ENCODE measurements at places on chromosomes 4 and X. TPM values are rescaled to one million over a fixed set of nuclear protein-coding genes. Genes with fewer than 3 reads are reported as not detected.

- H3K27me3 ChIP-seq: no peaks in the 10 kb centered on the region
- DNase-seq: no peak
- no peak overlapping the region for H3K4me3 ChIP-seq
- H3K36me3 ChIP-seq: no peaks in the 10 kb centered on the region
- H3K4me1 ChIP-seq: no peaks in the 10 kb centered on the region
- H3K27ac ChIP-seq: no peak overlapping the region
Measured at GRCh38 chr4:13921805-13922204, 294.3 kb upstream of the BOD1L1 start.

DNA sequence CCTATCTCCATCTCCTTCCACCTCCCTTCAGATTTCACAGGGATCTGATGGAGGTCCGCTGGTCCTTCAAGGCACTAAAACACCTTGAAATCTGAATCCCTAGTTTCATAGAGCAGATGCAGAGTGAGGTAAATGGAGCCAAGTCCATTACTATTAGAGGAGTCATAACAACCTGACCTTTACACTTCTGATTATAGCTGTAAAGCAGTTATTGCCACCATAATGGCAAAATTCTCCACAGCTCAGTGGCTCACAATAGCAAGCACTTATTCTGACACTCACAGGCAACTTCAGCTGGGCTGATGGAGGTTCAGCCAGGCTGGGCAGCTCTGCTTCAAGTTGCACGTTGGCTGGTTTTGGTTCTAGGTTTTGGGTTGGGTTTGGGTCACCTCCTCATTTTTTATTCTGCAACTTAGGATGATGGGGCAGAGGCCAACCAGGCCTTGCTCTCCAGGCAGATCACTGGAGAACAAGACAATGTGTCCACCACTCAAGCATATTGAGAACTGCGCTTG lies 51.4 kb upstream of the LRAT start:
- H3K27me3 ChIP-seq: no peaks in the 10 kb centered on the region
- no peak for DNase-seq
- no peak overlapping the region for H3K27ac ChIP-seq
- no peak overlapping the region for H3K4me3 ChIP-seq
- no peaks in the 10 kb centered on the region for H3K36me3 ChIP-seq
- H3K4me1 ChIP-seq: no peaks in the 10 kb centered on the region

DNA sequence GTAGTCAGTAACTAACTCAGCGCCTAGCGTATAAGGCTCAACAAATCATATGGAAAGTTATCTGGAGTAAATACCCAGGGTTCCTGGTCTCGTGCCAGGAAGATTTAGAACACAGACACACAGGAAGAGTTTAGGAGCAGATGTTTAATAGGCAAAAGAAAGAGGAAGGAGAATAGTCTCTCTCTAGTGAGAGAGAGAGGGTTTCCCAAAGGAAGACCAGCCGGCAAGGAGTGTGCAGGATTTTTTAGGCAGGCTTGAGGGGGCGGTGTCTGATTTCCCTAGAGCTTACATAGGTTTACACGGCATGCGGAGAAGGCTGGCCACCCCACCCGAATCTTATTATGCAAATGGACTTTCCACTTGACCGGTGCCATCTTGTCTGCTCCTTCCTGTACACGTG lies 284.0 kb upstream of the FRG1 start:
- no peaks in the 10 kb centered on the region for H3K4me1 ChIP-seq
- H3K27me3 ChIP-seq: no peaks in the 10 kb centered on the region

DNA sequence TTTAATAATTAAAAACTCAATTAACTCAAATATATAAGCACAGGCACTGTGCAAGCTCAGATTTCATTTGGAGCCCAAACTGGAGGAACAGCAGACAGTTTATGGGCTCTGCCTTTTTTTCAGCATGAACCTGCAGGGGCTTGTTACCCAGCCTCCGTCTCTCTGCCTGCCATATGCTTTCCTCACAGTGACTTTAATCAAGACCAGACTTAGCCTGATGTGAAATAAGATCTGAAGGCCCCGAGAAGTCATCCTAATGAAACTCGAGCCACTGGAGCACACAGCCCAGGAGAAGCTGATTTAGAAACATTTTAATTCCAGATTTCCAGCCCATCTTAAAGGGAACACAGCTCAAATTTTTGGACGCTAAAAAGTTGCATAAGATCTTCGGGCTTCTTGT lies 55.6 kb downstream of the SPATA18 start:
- peaks cover 2% of the 10 kb centered on the region for H3K4me1 ChIP-seq
- no peak overlapping the region for H3K27ac ChIP-seq
- no peak overlapping the region for H3K4me3 ChIP-seq
- H3K27me3 ChIP-seq: no peaks in the 10 kb centered on the region
- H3K36me3 ChIP-seq: no peaks in the 10 kb centered on the region

GRCh38 chr4:152138451-152138850 lies 377.6 kb upstream of the GATB start:
- H3K4me1 ChIP-seq: no peaks in the 10 kb centered on the region
- H3K4me3 ChIP-seq: no peak overlapping the region
- no peak for DNase-seq
- H3K27ac ChIP-seq: no peak overlapping the region

GRCh38 chr4:157075811-157076577 lies at the start of gene GLRB:
Gene GLRB (plus strand): TSS chr4:157076150. CDS start chr4:157078025, 1,875 bp downstream.
- H3K36me3 ChIP-seq: no peaks in the 10 kb centered on the region
- peak within 1 kb of the TSS; percentile 33 for H3K4me3 ChIP-seq
- DNase-seq: peak; percentile 84
- no peaks in the 10 kb centered on the region for H3K4me1 ChIP-seq
- H3K27ac ChIP-seq: no peak within 1 kb of the TSS

- no peak overlapping the region for H3K4me3 ChIP-seq
- DNase-seq: no peak
- no peaks in the 10 kb centered on the region for H3K27me3 ChIP-seq
Measured at GRCh38 chr4:112813790-112814189, 176.8 kb downstream of the LARP7 start.

- H3K4me1 ChIP-seq: no peaks in the 10 kb centered on the region
- H3K27me3 ChIP-seq: no peaks in the 10 kb centered on the region
- H3K36me3 ChIP-seq: no peaks in the 10 kb centered on the region
- DNase-seq: no peak
- no peak overlapping the region for H3K27ac ChIP-seq
Measured at GRCh38 chr4:120893314-120893713, 29.2 kb downstream of the PRDM5 start.

DNA sequence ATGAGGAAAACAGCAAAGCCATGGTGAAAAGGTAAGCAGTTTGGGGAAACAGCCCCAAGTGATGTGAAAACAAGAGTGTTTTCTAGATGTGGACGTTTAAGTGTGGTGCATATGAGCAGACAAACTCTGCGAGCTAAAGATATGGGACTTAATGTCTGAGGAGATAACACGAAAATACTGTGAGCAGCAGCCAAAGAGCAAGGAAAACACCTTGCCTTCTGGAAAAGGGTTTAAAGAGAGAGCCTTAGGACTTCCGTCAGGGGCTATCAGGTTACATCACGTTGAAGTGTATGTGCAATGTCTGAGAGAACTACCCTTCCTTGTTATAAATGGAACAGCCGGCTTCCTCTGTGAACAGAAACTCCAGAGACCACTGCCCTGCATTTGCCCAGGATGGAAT lies 54.2 kb downstream of the LEF1 start:
- DNase-seq: no peak
- H3K36me3 ChIP-seq: no peaks in the 10 kb centered on the region
- no peak overlapping the region for H3K27ac ChIP-seq
- H3K4me3 ChIP-seq: no peak overlapping the region

DNA sequence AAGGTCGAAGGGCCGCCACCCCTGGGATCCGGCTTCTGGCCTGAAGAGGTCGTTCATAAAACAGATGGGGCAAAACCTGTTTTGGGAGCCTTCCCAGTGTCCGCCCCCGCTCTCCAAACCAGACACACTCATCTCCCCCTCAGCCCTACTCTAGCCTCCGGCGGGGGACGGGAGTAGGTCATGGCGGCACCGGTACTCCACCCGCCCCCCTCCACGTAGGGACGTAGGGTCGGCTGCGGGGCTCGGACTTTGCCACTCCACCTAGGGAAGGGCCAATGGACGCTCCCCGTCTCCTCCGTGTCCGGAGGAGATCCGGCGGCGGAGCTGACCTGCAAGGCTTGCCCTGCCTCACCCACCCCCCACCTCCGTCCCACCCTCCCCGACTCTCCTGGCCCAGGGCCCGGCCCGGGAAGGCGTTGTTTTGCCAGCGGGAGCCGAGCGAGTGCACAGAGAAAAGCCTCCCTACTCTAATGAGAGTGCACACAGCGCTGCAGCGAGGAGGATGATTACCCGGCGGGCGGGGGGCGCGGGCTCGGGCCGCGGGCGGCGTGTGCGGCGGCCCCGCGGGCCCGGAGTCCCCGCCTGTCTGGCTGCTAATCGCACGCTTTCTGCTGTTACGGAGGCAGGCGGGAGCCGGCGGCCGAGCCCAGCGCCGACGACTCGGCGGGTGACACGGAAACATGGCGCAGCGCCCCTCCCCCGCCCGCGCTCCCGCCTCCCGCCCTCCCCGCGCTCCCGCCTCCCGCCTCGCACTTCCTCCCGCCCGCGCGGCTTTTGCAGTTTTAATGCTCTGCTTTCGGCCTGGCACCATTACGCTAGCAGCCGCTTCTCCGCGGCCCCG lies 8.3 kb upstream of the BCOR start:
- peak overlapping the region; percentile 52 for H3K4me3 ChIP-seq
- no peaks in the 10 kb centered on the region for H3K27me3 ChIP-seq
- H3K36me3 ChIP-seq: no peaks in the 10 kb centered on the region
- DNase-seq: peak; percentile 83
- H3K27ac ChIP-seq: peak overlapping the region; percentile 87

DNA sequence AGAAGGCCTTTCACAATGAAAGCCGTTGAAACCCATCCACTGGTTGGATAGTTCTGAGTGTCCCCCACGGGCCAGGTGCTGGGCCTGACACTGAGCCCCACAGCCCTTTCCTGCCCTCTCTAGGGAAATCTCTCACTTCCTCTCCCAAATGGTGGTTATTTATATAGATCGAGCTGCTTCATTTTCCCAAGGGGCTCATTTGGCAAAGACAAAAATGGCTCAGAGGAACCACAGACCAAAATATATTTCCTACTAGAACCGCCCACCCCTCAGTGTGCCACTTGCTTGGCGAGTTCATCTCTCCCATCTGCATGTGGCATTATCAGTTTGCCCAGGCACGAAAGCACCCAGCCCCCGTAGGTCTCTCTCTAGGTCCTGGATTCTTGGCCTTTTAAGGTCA lies 53.3 kb upstream of the STIM2 start:
- no peaks in the 10 kb centered on the region for H3K36me3 ChIP-seq
- no peaks in the 10 kb centered on the region for H3K4me1 ChIP-seq

DNA sequence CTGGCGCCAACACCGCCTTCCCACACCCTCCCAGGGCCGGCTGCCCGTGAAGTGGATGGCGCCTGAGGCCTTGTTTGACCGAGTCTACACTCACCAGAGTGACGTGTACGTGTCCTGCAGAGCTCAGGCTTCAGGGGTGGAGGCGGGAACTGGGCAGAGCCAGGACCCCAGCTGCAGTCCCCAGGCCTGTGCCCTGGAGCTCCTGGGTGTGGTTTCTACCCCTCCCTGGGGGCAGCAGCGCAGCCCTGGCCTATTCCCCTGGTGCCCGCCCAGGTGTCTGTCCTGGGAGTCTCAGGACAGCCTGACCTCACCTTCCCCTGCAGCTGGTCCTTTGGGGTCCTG lies 13.1 kb downstream of the FGFR3 start:
- H3K36me3 ChIP-seq: no peaks in the 10 kb centered on the region
- H3K4me3 ChIP-seq: no peak overlapping the region
- H3K27ac ChIP-seq: no peak overlapping the region
- H3K4me1 ChIP-seq: no peaks in the 10 kb centered on the region
- no peak for DNase-seq

The MSANTD1 gene
- 0.33 TPM for polyA plus RNA-seq

The DKK2 gene
- 0.88 TPM for polyA plus RNA-seq

The XG gene
- 8.1 TPM for polyA plus RNA-seq

The TXK gene
- polyA plus RNA-seq: 0.87 TPM

The APLN gene
- 0.08 TPM for polyA plus RNA-seq

The HTN1 gene
- polyA plus RNA-seq: not detected

The GNRHR gene
- not detected for polyA plus RNA-seq

Data from aorta (tissue), 5 donors.